ENCODE measurements at places on chromosomes 12 and 14. TPM values are rescaled to one million over a fixed set of nuclear protein-coding genes. Genes with fewer than 3 reads are reported as not detected.

DNA sequence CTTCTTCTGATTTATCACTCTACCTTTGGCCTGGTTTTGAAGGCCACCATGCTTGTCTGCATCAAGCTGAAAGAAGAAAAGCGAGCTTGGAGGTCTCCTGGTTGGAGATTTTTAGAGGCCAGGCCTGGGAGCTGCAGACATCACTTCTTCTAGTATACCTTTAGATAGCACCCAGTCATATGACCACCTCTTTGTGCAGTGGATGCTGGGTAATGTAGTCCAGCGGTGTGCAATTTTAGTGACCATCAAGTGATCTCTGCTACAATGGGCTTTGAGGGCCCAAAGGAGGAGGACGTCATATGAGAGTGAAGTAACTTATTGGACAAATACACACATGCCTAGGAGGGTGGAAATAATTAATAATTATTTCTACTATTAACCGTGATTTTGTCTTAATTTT is 15.2 kb upstream of the WNT5B start:
- no peak overlapping the region for H3K27ac ChIP-seq
- no peaks in the 10 kb centered on the region for H3K36me3 ChIP-seq
- no peak for DNase-seq

DNA sequence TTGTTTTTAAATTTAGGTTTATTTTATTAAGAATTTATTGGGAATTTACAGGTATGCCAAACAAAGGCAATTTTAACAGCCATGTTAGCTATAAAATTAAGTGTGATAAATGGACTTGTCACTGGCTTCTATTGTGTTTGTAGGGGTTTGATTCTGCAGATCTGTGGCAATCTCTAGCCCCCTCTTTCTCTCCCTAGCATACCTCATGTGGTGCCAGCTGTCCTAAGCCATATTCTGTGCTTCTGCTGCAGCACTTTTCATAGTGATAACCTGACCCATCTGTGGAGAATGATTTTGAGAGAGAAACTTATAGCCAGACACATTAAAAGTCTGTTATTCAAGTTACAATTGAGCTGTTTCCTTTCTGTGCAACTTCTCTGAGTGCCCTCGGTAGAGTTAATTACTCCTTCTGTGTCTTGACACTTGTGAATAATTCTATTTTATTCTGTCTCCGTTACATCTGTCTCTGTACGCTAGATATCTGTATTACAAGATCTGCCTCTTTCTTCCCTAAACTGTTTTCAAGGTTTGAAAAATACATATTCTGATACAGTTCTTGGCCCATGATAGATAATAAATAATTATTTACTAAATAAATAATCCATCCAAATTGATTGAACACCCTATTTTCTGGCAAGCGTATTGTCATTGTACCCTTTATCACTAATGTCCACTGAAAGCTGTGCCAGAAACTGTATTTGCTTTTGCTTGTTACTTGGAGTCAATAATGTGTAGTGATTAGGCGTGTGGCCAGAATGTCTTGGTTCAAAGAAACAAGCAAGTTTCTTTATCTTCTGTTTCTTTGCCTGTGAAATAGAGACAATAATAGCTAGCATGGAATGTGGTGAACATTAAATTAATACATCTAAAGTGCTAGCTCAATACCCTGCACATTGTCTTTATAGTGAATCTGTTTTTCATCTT is 40.0 kb downstream of the FRS2 start:
- peaks cover 12% of the 10 kb centered on the region for H3K4me1 ChIP-seq
- H3K27ac ChIP-seq = no peak overlapping the region
- H3K36me3 ChIP-seq = no peaks in the 10 kb centered on the region
- DNase-seq = no peak
- H3K27me3 ChIP-seq = no peaks in the 10 kb centered on the region

DNA sequence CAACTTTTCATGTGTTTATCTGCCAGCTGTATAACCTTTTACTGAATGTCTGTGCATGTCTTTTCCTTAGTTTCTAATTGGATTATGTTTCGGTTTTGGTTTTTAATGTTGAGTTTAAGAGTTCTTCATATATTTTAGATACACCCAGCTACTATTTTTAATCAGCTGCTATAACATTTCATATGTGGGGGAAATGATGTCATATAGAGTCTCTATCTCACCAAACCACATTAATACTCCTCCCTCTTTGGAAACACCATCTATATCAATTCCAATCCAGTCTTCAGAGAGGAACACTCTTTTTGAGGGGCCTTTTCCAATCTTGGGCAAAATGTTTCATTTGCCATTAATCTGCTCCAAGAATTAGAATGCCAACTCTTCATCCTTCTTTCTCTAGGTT is 28.5 kb upstream of the GCH1 start:
- no peak overlapping the region for H3K27ac ChIP-seq
- no peak for DNase-seq
- no peaks in the 10 kb centered on the region for H3K36me3 ChIP-seq
- H3K4me1 ChIP-seq = peaks cover 6% of the 10 kb centered on the region
- H3K4me3 ChIP-seq = no peak overlapping the region

DNA sequence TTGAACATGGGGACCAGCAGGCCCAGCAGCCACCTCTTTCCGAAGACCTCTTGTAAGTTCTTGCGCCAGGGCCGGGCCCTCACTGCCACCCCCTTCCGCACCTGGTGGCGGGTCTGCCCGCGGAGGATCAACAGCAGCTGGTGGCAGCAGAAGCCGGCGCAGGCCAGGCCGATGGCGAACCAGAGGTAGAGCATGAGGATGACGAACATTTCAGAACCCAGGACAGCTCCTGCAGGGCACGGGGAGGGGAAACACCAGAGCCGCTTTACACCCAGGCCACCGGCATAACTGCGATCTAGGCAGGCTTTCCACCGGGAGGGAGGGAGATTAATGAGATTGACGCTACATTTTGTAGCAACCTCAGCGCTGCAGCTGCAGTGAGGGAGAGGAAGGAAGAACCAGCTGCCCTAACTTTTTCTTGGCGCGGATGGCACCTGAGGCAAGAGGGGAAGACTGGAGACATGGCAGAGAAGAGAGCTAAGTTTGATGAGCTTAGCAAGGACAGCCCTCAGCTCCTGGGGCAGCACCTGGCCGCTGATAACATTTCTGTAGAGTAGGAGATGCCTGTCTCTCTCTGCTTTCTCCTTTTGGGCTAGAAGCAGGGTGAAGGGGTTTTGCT is 7.8 kb downstream of the ZDHHC22 start:
- H3K27me3 ChIP-seq = peaks cover 54% of the 10 kb centered on the region
- no peaks in the 10 kb centered on the region for H3K36me3 ChIP-seq
- H3K4me1 ChIP-seq = no peaks in the 10 kb centered on the region
- no peak overlapping the region for H3K27ac ChIP-seq
- DNase-seq = peak; percentile 70

DNA sequence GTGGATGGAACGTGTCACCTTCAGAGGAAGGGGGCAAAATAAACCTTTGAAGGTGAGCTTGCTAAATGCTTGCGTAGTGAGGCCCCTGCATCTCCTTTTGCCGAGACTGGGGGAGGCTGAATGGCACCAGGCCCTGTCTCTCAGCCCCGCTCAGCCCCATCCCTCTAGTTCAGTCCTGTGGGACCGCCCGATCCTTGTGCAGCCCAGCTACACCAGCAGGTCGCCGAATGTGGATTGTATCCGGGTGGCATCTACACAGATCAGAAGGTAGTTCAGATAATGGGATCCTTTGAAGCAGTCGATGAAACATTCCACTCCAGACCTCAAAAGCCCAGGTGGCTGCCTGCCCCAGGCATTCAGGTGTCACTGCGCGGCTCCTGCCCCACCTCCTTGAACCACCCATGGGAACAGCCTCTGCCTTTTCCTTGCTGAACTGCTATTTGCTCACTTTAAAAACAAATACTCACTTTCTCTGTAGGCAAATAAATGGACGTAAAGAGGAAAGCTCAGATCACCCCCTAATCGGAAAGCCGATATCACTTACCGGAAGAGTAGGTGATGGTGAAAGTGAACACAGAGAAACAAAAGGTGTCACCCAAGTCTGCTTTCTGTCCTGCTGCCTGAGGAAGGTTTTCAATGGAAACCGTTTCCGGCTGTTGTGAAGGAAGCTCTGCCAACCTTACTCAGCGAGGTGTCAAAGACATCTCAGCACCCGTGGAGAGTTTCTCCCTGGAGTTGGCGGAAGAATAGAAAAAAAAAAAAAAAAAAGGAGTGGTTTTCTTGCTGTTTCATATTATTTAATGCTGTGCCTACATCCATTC is 100.3 kb upstream of the NCOR2 start:
- DNase-seq = no peak
- H3K27me3 ChIP-seq = peaks cover 1% of the 10 kb centered on the region
- H3K4me3 ChIP-seq = no peak overlapping the region
- H3K36me3 ChIP-seq = no peaks in the 10 kb centered on the region
- no peaks in the 10 kb centered on the region for H3K4me1 ChIP-seq

DNA sequence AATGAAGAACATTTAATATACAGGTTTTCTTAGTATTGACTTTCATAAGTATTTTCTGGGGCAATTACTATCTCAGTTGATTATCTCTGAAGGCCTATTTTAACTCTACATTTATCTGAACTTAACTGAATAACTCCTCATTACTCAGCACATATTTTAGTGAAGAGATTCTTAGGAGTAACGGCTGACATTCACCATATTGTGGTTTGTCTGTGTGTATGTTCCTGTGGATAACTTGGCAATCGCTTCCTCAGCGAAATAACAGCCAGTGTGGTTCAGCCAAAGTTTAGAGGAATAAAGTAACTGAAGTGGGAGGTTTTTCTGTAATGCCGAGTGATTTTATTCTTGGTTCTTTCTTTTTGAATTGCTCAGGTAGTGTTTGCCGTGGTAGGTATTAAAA is 168.0 kb downstream of the RAD51B start:
- DNase-seq = no peak
- H3K36me3 ChIP-seq = no peaks in the 10 kb centered on the region
- H3K4me1 ChIP-seq = no peaks in the 10 kb centered on the region
- H3K4me3 ChIP-seq = no peak overlapping the region
- no peak overlapping the region for H3K27ac ChIP-seq

DNA sequence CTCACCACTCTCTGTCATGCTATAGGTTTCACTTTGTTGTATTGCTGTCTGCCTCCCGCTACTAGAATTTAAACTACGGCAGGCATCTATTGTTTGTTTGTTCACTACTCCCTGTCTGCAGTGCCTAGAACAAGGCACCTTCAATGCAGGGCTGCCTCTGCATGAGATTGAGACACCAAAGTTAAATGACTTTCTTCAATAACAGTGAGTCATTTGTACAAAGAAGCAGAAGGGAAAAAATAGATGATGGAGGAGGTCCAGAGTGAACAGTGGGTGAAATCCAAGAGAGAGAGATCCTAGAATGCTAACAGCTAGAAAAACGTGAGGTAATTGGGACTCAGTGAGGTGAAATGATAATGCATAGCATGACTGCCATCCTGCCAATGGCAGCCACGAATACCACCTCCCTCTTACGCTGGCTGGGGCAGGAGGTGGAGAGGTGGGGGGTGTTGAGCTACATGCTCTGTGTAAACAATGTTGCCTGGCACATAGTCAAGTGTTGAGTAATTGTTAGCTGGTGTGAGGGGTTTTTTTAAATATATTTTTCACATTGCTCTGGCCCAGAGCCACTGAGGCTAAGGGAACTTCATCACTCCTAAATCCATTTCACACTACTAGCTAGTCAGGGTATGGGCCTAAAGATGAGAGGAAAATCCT is 367.6 kb downstream of the RPS29 start:
- no peaks in the 10 kb centered on the region for H3K27me3 ChIP-seq
- H3K36me3 ChIP-seq = no peaks in the 10 kb centered on the region
- no peaks in the 10 kb centered on the region for H3K4me1 ChIP-seq
- no peak overlapping the region for H3K4me3 ChIP-seq
- H3K27ac ChIP-seq = no peak overlapping the region
- DNase-seq = no peak

DNA sequence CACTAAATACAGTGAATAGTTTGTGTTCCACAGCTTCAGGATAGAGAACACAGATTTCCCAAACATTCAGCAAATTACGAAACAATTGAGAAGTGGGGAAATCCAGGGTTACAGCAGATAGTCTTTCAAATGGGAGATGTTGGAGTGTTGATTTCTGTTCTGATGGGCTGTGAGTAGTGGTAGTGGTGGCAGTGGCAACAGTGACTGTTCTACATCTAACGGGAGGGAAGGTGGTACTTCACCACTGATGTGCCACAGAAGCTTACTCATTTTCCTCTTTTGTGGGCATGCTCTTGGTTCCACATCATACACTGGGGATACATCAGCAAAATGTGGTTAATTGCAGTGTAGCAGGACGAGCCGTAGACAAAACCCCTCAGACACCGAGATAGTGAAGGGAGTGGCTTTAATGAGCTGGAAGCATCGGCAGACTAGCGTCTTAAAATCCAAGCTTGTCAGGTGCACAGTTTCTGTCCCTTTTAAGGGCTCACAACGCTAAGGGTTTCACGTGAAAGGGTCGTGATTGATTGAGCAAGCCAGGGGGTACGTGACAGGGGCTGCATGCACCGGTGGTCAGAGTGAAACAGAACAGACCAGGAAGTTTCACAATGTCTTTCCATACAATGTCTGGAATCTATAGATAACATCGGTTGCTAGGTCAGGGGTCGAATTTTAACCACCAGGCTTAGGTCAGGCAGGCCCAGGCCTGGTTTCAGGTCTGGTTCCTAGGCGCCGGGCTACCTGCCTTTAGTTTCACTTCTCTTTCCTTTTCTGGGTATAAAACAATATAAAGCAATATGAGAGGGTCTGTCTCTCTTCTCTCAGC is 330.6 kb upstream of the FBXO33 start:
- H3K4me3 ChIP-seq = no peak overlapping the region
- H3K36me3 ChIP-seq = no peaks in the 10 kb centered on the region
- DNase-seq = no peak
- peaks cover 7% of the 10 kb centered on the region for H3K4me1 ChIP-seq
- H3K27ac ChIP-seq = no peak overlapping the region

GRCh38 chr14:104341532-104342434 is 203.4 kb downstream of the KIF26A start:
- H3K4me3 ChIP-seq = no peak overlapping the region
- H3K4me1 ChIP-seq = no peaks in the 10 kb centered on the region
- no peak overlapping the region for H3K27ac ChIP-seq
- peaks cover 20% of the 10 kb centered on the region for H3K27me3 ChIP-seq

GRCh38 chr14:23469127-23469905 is at the start of gene NGDN:
Gene NGDN, plus strand, starts transcription at chr14:23469703. Its CDS starts 13 bp downstream, at chr14:23469716.
- H3K27ac ChIP-seq = no peak within 1 kb of the TSS
- peaks cover 11% of the 10 kb centered on the region for H3K36me3 ChIP-seq
- peak; percentile 92 for DNase-seq
- H3K27me3 ChIP-seq = no peaks in the 10 kb centered on the region
- no peak within 1 kb of the TSS for H3K4me3 ChIP-seq

GRCh38 chr12:52351196-52352059 is 15.9 kb downstream of the KRT85 start:
- peaks cover 40% of the 10 kb centered on the region for H3K27me3 ChIP-seq
- peaks cover 8% of the 10 kb centered on the region for H3K4me1 ChIP-seq
- no peak overlapping the region for H3K27ac ChIP-seq
- no peaks in the 10 kb centered on the region for H3K36me3 ChIP-seq
- no peak overlapping the region for H3K4me3 ChIP-seq
- DNase-seq = peak; percentile 71

The MSRB3 gene
- total RNA-seq = not detected

The REM2 gene
- total RNA-seq = 1.2 TPM

The SLCO1A2 gene
- total RNA-seq = not detected

The KRT85 gene
- not detected for total RNA-seq

The SIX6 gene
- total RNA-seq = not detected

The CRACR2A gene
- total RNA-seq = 32.4 TPM

The RTN1 gene
- not detected for total RNA-seq

The GPR65 gene
- 22.9 TPM for total RNA-seq

The ANO2 gene
- not detected for total RNA-seq

The STYK1 gene
- total RNA-seq = 0.71 TPM

The RASSF3 gene
- 83.7 TPM for total RNA-seq

Data from activated CD4-positive, alpha-beta memory T cell treated with anti-CD3 and anti-CD28 coated beads, Interleukin-2, amount 10 ng/mL, durations not matched to agents 7 days and 5 days (primary cell).